ENCODE measurements at places on chromosomes 2 and 18.
A peak's percentile ranks its signal among the peaks of the same experiment; 100 is the strongest.

DNA sequence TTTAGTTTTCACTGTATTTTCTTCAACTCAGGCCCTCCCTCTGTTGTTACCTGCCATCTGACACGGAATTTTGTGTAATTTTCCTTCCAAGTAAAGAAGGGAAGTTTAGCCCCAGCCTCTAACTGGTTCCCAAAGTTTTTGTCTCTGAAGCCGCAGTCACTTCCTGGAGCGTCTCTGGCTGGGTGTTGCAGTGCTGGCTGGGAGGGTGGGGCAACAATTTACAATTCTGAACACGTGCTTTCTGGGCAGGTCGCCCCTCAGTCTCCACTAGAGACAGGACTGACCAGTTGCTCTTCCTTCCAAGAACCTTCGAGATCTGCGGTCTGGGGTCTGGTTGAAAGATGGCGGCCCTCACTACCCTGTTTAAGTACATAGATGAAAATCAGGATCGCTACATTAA is 3.5 kb downstream of the CNDP2 start:
- DNase-seq: peak; percentile 33

GRCh38 chr2:241777170-241777685 is 606 bp downstream of the GAL3ST2 start:
- DNase-seq: no peak

DNA sequence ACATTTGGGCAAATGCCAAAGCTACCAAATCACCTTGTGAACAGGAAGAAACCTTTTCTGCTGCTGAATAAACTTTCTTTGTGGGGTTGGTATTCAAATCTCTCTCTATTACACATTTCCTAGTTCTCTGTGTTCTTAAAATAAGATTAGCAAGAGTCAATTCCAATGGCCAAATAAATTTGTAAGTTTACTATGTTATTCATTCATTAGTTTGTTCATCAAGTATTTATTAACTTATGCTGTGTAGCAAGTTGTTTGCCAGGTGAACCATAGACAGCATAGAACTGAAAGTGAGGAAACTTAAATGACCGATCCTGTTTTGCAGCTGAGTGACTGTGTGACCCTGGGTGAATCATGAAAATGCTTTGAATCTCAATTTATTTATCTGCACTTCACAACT is 37.7 kb upstream of the FSHR start:
- DNase-seq: no peak

- DNase-seq: peak; percentile 97
These were observed 14.0 kb downstream of the PXDN start for GRCh38 chr2:1730015-1730927.

- DNase-seq: no peak
These were observed 1.4 kb downstream of the OST4 start for GRCh38 chr2:27069961-27070618.

DNA sequence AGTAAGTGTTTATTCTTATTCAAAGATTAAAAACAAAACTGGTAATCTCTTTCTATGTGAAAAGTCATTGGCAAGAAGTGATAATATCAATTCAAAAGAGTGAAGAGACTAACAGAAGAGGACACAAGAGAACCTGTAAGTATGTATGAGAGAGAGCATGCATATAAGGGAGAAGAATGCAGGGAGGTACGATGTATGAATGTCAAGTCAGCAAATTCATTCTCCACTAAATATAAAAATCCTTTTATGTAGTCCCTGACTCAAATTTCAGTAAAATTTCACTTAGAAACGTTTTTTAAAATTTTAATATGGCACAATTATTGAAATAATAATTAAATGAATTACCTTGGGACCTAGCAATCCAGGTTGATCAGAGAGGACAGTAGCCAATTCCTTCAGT is 55.3 kb downstream of the NCKAP1 start:
- DNase-seq: no peak

GRCh38 chr18:11981192-11981542 is at the start of gene IMPA2:
Gene IMPA2, plus strand, starts transcription at chr18:11981507. Its CDS starts 163 bp downstream, at chr18:11981670.
- no peak for DNase-seq

DNA sequence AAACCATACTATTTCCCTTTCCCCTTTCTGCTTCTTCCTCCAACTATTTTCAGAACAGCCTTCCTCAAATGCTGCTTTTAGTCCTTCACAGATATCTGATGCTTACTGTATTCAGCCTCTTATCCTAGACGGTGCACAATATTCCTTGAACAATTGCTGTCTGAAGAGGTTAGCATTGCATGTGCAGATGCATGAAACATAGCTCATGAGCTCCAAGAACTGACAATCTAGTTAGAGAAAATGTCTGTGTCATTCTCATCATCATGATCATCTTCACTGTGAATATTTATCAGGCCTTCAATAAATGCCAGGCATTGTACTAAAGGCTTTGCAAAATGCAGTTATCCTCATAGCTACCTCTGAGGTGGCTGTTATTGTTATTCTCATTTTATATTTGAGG is 190.7 kb downstream of the DNER start:
- no peak for DNase-seq

DNA sequence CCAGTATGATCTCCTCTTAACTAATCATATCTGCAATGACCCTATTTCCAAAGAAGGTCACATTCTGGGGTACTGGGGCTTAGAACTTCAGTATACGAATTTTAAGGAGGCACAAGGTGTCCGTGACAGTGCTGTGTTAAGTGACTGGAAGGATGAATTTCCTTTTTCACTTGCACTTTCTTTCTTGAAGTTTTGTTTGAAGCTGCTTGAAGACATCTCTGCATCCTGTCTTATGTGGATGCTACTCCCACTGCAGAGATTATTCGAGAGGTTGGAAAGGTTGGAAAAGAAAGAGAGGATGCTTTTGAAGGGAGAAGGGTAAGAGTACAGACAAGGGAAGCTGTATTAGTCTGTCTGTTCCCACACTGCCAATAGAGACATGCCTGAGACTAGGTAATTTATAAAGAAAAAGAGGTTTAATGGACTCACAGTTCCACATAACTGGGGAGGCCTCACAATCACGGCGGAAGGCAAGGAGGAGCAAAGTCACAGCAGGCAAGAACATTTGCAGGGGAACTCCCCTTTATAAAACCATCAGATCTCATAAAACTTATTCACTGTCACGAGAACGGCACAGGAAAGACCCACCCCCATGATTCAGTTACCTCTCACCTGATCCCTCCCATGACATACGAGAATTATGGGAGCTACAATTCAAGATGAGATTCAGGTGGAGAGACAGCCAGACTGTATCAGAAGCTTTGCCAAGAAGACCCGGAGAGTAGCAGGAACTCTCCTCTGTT is 3.6 kb upstream of the RNF144A start:
- no peak for DNase-seq

DNA sequence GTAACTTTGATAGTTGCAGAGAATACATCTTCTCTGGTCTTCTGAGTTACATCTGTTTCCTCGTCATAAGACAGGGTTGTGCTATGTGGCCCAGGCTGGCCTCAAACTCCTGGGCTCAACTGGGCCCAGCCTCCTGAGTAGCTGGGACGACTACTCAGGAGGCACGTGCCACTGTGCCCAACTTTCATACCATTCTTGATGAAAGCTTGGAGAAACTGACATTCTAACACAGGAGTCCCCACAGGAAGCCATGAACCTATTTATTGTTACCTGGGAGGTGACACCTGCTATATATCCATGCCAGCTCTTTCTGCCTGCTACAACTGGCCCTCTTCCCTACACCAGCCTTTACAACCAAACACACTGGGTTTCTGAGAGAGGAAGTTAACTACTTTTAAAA is 19.1 kb downstream of the EIF2AK3 start:
- no peak for DNase-seq

DNA sequence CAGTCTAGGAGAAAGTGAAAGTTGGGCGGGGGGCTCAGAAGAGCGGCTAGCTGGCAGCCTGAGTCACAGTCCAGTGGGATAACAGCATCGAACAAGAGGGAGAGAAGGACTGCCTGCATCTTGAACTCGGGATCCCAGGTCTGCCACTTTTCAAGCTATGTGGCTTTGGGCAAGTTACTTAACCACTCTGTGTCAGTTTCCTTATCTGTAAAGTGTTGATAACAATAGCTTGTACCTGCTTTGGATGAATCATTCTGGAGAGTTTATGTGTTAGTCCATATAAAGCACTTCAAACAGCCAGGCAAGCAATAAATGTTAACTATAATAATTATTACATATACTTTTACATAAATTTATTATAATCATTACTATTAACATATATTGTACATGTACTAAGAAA is 4.6 kb downstream of the DYSF start:
- DNase-seq: no peak

GRCh38 chr2:54503192-54503591 is 47.1 kb downstream of the SPTBN1 start:
- DNase-seq: no peak

- no peak for DNase-seq
These were observed 25.3 kb downstream of the TRAK2 start for GRCh38 chr2:201425952-201426351.

- no peak for DNase-seq
These were observed 112.9 kb upstream of the TRIB2 start for GRCh38 chr2:12603781-12604295.

DNA sequence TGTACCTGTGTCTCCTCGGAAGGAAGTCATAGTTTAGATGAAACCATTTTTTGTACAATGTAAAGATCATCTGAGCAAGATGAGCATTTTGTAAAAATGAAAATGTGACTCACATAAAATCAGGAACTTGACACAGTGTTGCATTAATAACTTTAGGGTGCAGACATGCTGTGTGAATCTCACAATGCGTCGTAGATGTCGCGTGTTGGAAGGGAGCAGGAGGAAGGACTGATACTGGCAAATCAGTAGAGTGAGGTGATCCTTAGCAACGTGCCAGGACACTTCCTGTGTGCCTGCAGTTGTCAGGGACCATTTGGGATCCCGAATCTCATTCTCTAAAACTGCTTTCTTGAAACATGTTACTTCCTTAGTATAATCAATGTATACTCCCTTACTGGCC is 103.1 kb downstream of the SH3BP4 start:
- DNase-seq: no peak

DNA sequence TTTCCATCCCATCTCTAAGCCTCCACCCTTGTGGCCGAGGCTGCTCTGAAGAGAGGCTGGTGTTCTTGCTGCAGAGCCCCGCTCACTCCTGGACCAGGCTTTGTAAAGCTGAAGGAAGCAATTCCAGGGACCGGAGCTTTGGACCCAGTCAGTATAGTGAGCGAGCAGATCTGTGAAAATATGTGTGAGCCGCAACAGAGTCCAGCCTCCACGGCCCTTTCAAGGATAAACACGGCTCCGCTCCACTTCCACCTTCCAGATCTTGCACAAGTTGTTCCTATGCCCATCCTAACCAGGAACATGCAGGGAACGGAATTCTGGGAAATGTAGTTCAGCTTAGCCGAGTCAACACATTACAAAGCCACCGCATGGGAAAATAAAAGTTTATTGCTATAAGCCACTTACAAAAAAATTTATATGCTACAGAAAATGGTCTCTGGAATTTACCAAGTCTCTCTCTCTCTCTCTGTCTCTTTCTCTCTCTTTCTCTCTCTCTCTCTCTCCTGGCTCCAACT is 151.7 kb upstream of the ZNF521 start:
- DNase-seq: peak; percentile 74
